ENCODE measurements at places on chromosomes 6 and 20. TPM values are rescaled to one million over a fixed set of nuclear protein-coding genes. Genes with fewer than 3 reads are reported as not detected.
A peak's percentile ranks its signal among the peaks of the same experiment; 100 is the strongest.

- H3K4me1 ChIP-seq, result no peaks in the 10 kb centered on the region
- no peaks in the 10 kb centered on the region for H3K36me3 ChIP-seq
- no peaks in the 10 kb centered on the region for H3K27me3 ChIP-seq
Measured at GRCh38 chr20:61486198-61486597, 234.1 kb downstream of the CDH4 start.

GRCh38 chr6:54291738-54292137 is 16.5 kb upstream of the TINAG start:
- no peaks in the 10 kb centered on the region for H3K4me1 ChIP-seq
- no peak overlapping the region for H3K4me3 ChIP-seq
- H3K27me3 ChIP-seq, result no peaks in the 10 kb centered on the region
- H3K36me3 ChIP-seq, result no peaks in the 10 kb centered on the region

- peak; percentile 78 for DNase-seq
- peak overlapping the region; percentile 38 for H3K27ac ChIP-seq
- H3K4me3 ChIP-seq, result no peak overlapping the region
- H3K27me3 ChIP-seq, result no peaks in the 10 kb centered on the region
- H3K36me3 ChIP-seq, result no peaks in the 10 kb centered on the region
- peaks cover 29% of the 10 kb centered on the region for H3K4me1 ChIP-seq
Measured at GRCh38 chr6:39189915-39190544, 39.2 kb downstream of the KCNK5 start.

Gene DPPA5
- not detected for total RNA-seq

Gene PLEKHG1
- total RNA-seq, result 4.2 TPM

Data from body of pancreas (tissue), 4 donors.